Foreskin keratinocyte (primary cell): ENCODE measurements at places on chromosomes 12 and 14.
A peak's percentile ranks its signal among the peaks of the same experiment; 100 is the strongest.

- DNase-seq = no peak
Observed at GRCh38 chr12:17371491-17372215, 718.3 kb downstream of the RERGL start.

- no peak for DNase-seq
Observed at GRCh38 chr12:124756166-124756565, 107.5 kb downstream of the SCARB1 start.

GRCh38 chr14:67524634-67524963 is 8.5 kb upstream of the PLEKHH1 start:
- DNase-seq = no peak

- no peak for DNase-seq
Observed at GRCh38 chr12:66709893-66710292, 31.0 kb upstream of the GRIP1 start.

DNA sequence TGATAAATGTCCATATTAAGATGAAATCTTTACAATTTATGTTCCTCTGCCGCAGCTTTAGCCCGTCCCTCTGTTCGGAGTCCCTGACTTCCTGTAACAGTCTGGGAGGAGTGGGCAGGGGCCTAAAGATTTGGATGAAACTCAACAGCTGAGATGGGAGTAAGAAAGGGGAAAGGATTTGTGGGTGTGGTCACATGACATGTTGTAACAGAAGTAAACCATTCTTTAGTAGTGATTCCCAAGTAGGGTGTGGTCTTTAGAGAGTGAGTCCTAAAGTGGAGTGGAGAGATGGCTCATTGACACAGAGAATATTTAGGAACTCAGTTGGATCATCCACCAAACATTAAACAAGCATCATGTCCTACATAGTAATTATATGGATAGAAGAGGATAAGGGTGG is 12.9 kb downstream of the TMEM117 start:
- no peak for DNase-seq

- DNase-seq = peak; percentile 40
Observed at GRCh38 chr12:65170209-65170881, 962 bp downstream of the LEMD3 start.

DNA sequence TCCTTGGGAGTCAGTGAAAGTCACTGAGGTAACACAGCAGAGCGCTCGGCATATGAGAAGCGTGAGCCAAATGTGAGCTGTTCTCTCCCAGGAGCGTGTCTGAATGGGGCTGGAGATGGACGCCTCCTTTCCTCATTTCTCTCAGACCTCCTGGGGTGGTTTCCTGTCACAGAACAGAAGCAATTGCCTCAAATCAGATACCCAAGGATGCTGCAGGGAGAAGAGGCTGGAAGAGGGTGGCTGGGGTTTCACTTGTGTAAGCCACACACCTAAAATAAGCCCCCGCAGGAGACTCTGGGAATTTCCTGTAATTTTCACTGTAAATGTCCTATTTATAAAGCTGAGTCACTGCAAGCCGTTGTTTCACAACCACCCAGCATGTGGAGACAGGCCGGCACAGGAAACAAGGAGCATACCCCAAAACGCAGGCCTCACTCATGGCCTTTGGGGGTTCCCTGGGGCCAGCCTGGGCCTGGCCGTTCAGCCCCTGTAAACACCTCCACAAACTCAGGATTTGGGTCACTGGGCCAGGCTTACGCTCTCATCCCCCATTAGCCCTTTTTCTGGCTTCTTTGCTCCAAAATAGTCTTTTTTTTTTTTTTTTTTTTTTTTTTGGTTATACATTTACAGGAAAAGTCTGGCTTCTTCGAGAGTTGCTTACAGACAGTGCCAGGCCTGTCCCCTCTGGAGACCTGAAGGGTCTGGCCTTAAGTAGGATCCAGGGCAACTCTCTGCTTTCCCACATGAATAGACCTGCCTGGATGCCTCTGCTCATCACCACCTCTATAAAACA is 55.3 kb downstream of the VCPKMT start:
- peak; percentile 92 for DNase-seq

- peak; percentile 58 for DNase-seq
Observed at GRCh38 chr12:47725893-47726292, 603 bp upstream of the ENDOU start.

DNA sequence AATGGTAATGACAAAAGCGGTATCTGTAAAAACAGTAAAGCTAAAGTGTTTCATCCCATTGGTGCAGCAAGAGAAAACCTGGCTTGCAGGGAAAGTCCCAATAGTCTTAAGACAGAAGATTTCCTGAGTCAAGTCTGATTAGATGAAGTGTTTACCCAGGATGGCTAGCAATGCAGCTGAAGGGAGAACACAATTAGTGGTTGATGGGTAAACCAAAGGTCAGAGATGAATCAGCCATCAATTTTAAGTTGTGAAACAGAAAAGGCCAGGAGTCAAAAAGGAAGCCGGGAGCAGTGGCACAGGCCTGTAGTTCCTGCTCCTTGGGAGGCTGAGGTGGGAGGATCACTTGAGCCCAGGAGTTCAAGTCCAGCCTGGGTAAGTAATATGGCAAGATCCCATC is 52.6 kb downstream of the SEC23A start:
- DNase-seq = peak; percentile 64

GRCh38 chr14:60661721-60662120 is 12.4 kb upstream of the SIX1 start:
- DNase-seq = no peak

DNA sequence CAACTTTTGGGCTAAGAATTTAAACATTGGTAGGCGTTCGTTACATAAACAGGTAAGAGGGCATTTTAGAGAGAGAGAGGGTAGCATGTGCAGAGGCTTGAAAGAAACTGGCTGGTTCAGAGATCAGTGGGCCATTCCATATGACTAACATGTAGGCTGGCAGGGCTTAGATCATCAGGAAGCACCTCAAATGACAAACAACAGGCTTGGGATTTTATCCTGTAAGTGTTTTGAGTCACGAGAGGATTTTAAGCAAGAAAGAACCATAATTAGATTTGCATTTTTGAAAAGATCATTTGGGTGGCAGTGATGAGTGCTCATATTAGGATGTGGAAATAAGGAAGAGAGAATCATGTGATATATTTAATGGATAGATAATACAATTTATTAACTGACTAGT is 8.7 kb upstream of the PLEKHA5 start:
- peak; percentile 42 for DNase-seq

GRCh38 chr12:109844983-109845823 is 12.0 kb upstream of the TRPV4 start:
- peak; percentile 55 for DNase-seq

DNA sequence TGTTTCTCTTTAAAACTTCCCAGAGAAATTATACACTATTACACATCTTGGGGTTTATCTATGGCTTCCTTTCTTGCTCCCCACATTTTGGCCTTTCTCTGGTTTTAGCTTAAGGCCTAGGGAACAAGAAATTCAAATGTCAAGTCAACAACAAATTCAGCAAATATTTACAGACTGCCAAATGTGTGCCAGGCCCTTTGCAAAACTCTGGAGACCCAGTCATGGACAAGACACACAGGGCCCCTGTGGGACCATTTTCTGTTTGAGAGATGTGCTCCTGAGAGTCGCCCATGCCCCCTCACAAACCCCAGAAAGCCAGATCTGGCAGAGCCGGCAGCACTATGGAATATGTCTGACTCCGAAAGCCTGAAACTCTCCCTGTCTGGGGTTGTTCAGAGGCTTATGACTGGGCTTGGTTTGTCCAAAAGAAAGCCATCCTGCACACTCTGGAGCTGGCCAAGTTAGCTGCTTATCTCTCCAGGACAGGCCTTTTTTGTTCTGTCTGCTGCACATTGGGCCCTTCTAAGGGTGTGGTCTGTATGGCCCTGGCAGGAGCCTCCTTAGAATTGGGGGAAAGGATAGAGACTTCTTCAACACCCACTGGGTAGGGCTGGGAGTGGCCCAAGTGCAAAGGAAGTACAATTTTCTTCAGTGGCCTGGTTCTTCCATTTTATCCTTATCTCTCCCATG is 1.1 kb upstream of the KRT3 start:
- no peak for DNase-seq

DNA sequence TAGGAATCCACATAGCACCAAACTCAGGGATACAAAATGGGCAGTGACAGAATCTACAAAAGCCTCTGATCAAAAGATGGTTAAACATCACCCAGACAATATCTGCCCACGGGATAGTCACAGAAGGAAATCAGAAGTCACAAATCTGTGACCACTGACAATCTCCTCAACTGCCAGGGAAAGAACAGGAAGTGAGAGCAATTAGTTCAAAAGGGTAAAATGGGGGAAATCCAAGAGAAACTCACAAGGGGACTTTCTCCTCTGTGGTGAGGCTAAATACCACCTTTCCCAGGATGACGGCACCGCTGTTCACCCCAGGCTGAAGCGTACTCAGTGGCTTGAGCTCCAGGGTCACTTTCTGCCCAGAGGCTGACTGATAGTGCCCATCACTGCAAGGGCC is 10.7 kb downstream of the TTC5 start:
- no peak for DNase-seq

DNA sequence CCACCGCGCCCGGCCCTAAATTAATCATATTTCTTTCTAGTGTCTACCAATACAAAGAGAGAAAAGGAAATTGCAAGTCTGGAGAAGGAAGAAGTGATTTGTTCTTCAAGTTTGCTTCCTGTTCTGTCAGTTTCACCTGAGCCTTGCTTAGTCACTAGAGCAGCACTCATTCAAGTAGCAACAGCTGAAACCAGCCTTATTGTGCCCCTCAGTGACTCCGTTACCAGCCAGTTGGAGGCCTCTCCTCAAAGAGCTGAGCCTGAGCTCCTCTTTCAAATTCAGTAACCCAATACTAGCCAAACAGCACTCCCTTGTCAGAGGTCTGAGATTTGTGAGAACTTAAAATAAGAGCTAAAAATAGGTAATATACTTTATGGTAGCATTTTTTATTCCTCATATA is 17.4 kb downstream of the PAWR start:
- no peak for DNase-seq

GRCh38 chr12:15472036-15472435 is 149.7 kb downstream of the PTPRO start:
- peak; percentile 67 for DNase-seq

- DNase-seq = no peak
Observed at GRCh38 chr14:74616996-74617700, 5.1 kb upstream of the LTBP2 start.

DNA sequence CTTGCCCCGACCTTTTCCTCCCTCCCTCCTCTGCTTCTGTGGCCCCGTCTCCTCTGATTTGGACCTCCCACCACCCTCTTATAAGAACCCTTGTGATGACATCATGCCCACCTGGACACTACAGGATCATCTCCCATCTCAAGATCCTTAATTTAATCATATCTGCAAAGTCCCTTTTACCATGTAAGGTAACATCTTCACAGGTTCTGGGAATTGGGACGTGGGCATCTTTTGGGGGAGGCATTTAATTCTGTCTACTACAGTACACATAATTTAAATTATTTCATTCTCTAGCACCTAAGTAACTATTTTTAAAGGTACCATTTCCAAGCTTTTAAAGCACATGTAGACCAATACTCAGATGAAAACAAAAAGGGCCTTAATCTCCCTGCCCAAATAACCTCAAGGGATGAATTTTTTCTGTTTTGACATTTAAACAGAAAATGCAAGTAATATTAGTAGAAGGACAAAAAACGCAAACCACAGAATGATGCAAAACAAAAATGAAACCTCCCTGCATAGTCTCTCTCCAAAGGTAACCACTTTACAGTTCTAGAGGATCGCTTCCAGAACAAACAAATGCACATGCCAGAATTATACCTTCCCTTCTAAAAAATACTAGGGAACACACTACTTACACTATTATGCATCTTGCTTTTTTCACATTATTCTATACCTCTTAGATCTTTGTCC is 222.1 kb downstream of the AACS start:
- DNase-seq = no peak

- DNase-seq = no peak
Observed at GRCh38 chr12:85441741-85442140, 161.7 kb downstream of the ALX1 start.

- no peak for DNase-seq
Observed at GRCh38 chr14:98028162-98028561, 1231.0 kb downstream of the VRK1 start.

DNA sequence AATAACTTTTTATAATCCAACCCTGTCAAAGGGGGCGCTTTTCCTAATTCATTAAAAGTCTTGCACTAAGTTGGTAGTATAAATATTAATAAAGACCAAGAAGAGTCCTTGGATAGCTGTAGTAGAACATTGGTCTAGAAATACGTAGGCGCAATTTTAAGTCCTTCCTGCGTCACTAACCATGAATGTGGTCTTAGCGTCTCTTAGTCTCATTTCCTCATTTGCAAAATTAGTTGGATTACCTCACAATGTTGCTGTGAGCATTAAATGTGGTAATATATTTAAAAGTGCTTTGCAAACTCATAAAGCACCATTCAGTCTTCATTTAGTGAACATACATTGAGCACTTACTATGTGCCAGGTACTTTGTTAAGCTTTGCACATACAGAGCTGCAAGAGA is 149.7 kb downstream of the AEBP2 start:
- DNase-seq = no peak

GRCh38 chr12:53231921-53232645 is at the start of gene RARG:
Gene RARG, minus strand, starts transcription at chr12:53232209. Its CDS starts 4,664 bp downstream, at chr12:53227545.
- no peak for DNase-seq

DNA sequence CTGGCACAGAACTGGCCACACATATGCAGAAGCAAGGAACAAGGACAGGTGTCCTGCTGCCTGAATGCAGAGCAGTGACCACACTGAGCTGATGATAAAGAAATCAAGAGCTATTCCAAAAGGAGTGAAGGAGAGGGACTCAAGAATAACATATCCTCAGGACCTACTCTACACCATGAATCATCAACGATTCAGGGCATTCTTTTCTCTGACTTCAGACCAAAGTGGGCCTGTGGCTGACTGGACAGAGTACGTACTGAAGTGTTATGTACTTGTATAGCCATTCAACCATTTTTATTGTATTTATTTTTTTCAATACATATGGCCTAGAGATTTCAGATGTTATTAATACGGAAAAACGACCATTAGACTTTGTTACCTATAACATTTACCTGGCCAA is 177.5 kb upstream of the TMTC1 start:
- DNase-seq = no peak

DNA sequence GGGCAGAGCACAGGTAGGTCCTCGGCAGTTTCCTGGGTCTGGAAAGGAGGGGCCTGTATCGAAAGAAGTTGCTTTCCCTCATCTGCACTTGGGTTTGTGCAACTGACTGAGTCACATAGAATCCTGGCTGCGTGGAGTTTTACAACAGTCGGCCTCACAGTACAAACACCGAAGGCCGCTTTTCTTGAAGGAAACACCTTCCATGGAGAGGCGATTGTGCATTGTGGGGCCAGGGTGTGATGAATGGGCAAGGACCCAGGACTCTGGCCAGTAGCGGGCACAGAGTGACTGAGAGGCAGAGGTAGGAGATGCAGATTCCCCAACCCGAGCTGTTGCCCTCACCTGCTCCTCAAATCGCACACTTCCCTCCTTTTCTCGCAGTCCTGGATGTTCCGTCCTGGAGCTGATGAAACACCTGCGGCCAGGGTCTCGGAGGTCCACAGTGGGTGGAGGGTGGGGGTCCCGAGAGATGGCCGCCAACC is 7.7 kb downstream of the CCND2 start:
- DNase-seq = no peak

GRCh38 chr12:63319386-63319785 is 168.4 kb upstream of the AVPR1A start:
- peak; percentile 77 for DNase-seq
